ENCODE measurements at places on chromosomes 5 and 9.

- DNase-seq: no peak
Measured at GRCh38 chr9:73775757-73776156, 624.1 kb downstream of the ANXA1 start.

GRCh38 chr5:133467826-133468463 lies 144.4 kb downstream of the FSTL4 start:
- no peak for DNase-seq

- DNase-seq: no peak
Measured at GRCh38 chr5:134127376-134127861, 12.9 kb downstream of the TCF7 start.

- DNase-seq: no peak
Measured at GRCh38 chr5:159593518-159594073, 263.3 kb upstream of the IL12B start.

- DNase-seq: no peak
Measured at GRCh38 chr5:45029553-45029952, 220.8 kb downstream of the MRPS30 start.

DNA sequence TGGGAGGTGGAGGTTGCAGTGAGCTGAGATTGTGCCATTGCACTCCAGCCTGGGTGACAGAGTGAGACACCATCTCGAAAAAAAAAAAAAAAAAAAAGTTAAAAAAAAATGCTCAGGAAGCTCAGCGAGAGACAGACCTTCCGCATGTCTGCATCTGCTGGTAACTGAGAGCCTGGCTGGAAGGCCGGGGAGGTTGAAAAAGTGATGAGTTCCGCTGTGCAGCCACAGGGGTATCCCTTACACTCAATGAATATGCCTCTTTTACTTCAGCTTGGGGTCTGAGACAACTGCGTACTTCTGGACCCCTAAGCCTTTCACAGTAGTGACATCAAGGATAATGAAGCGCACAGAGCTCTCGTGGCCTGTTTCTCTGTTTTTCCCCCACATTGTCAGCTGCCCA lies 179.9 kb upstream of the KLF4 start:
- no peak for DNase-seq

DNA sequence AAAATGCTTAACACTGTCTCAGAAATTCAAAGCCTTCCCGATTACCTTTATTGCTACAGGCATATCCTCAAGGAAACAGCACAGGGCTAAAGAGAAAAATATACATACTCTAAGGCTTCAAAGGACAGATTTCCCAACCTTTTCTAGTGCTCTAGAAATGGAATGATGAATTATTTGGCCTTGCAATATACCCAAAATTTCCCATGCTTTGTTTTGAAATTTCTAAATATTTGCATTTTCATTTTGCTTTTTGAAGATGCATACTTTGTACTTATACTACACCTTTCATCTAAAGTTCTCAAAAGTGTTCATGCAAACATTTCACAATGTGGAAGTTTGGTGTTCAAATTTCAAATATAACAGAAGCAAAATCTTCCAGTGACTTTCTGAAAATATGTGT lies 312.7 kb upstream of the PDE4D start:
- no peak for DNase-seq

- DNase-seq: no peak
Measured at GRCh38 chr9:136171009-136171800, 33.7 kb downstream of the LHX3 start.

GRCh38 chr9:95670122-95670521 lies 153.4 kb upstream of the PTCH1 start:
- no peak for DNase-seq

- no peak for DNase-seq
Measured at GRCh38 chr9:34059281-34059680, 10.6 kb upstream of the UBAP2 start.

DNA sequence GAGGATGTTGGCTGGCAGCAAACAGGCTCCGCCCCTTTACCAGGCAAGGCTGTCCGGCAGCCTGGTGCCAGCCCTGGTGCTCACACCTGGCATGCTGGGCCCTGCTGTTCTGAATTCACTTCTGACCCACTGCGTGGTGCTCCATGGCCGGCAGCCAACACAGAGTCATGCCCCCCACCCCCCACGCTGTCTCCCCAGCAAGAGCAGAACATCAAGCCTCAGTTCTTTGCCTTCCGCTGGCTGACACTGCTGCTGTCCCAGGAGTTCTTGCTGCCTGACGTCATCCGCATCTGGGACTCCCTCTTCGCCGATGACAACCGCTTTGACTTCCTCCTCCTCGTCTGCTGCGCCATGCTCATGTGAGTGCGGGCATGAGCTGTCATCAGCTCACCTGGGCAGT lies 12.6 kb upstream of the ENDOG start:
- no peak for DNase-seq

DNA sequence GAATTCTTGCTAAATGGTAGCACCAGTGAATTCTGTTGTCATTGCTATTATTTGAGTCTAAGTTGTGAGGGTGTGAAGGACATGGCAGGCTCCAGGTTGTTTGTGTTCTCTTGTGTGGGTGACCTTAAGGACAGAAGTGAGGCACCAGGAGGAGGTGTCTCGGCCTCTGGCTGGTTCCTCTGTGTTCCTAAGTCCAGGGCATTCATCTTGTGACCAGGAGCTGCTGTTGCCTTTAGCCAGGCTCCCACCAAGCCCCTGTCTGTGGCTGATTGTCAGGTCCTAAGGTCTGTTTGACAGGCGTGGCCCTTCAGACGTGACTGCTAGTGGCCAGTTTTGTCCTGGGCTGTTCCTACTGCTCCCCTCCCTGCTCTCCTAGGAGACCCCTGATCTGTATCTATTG lies 89.4 kb downstream of the ANGPTL2 start:
- no peak for DNase-seq

GRCh38 chr5:143874312-143874711 lies 62.4 kb downstream of the HMHB1 start:
- DNase-seq: no peak

- DNase-seq: no peak
Measured at GRCh38 chr9:5719100-5719926, 90.4 kb downstream of the RIC1 start.

- no peak for DNase-seq
Measured at GRCh38 chr5:77032635-77033034, 2.4 kb downstream of the AGGF1 start.

- no peak for DNase-seq
Measured at GRCh38 chr5:105430516-105430915, 1867.9 kb upstream of the NUDT12 start.

DNA sequence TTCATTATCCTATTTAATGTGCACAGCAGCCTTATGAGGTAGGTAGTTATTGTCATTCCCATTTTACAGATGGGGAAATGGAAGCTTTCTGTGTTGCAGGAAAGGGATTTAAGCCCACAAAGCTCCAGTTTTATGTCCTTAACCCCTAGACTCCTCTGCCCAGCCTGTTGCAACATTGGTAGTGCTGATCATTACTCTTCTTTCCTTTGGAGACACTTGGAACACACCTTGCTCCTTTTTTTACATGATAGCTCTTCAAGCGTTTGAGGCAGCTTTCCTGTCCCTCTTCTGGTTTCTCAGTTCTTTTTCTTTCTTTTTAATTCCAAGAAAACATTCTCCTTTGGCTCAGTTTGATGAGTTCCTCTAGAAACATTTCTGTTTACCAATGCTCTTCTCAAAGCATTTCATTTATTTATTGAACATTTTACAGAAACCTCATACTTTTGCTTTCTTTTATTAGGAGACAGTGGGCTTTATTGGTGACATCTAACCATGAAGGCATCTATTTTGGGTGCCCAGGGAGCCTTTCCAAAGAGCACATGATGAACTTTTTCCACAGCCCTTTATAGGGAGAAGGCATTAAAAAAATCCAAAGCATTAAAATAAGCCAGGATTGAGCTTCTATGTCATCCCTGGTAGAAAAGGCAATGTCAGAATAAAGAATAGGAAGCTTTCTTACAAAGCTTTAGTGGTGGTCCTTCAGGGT lies 218.0 kb downstream of the TMEM38B start:
- DNase-seq: no peak

GRCh38 chr5:169521366-169521983 lies 62.1 kb upstream of the SPDL1 start:
- no peak for DNase-seq

Measured in smooth muscle cell of the brain vasculature (primary cell).